ENCODE measurements at places on chromosomes 3 and 15.

DNA sequence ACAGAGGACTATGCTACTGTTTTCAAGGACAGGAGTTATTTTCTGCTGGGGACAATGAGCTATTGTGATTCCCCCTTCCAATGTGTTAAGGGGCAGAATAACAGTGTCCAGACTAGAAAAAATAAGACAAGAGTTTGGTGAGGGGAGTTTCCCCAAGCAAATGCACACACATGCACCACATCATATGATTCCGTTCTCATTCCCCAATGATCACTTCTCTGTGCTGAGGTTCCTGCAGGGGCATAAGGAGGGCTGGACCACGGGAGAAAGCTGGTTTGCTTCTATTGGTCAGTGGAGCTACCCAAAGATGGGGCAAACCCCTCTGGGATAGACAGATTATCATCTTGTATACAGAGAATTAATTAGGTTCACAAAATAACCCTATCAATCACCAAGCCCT lies 80.6 kb downstream of the RBPMS2 start:
- no peak for DNase-seq

GRCh38 chr15:75235051-75235673 lies 23.0 kb upstream of the GOLGA6C start:
- no peak for DNase-seq

- DNase-seq = no peak
These were observed 3.9 kb downstream of the XPC start for GRCh38 chr3:14174483-14174882.

- no peak for DNase-seq
These were observed 76.3 kb upstream of the FRMD4B start for GRCh38 chr3:69462022-69462825.

DNA sequence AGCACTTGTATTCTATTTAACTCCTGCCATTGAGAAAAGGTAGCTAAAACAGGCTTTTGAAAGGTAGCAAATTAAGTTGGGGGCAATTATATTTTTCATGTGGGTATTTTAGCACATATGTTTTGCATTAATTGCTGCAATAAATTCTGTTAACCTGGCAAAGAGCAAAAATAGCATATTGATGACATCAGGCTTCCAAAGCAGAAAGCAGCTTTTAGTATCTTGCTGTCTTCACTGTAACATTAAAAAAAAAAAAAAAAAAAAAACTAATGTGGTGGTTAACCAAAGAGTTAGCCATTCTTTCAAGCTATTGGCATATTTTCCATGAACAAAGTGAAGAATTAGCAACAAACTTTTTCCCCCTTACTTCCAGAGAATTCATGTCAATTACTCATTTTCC lies 9.1 kb downstream of the EPHA3 start:
- no peak for DNase-seq

DNA sequence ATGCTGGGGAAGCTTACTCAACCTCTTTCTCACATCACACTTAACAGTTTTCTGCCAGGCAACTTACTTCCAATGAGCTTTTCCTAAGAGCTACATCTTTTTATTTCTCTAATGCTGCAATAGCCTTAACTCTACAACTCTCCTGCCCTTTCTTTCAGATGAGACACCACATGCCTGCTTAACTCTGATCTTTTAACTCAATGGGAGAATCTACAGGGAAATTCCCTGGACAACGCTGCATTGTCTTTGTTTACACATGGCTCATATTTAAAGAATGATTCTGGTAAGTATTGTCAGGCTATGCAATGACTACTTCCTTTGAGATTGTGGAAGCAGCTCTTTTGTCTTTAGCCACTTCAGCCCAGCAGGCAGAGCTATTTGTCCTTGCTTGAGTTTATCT lies 353.1 kb upstream of the BCHE start:
- no peak for DNase-seq

DNA sequence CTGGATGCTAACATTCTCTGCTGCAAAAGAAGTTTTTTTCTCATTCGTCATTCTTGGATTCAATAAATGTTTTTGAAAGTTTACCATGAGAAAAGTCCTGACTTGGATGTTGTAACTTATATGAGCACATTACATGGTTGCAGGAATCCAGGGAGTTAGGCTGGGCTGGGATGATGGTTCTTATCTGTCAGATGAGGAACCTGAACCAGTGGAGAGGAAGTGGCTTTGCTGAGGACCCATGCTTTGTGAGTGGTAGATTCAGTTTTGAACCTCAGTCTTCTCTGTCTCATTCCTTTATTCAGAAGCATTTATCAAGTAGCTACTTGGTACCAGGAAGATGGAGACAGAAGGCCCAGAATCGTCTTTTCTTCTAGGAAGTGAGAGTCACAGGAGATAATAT lies 3.7 kb upstream of the GASK1A start:
- DNase-seq = no peak

- no peak for DNase-seq
These were observed 195.6 kb downstream of the RPLP1 start for GRCh38 chr15:69648212-69648611.

GRCh38 chr3:194269610-194270145 lies 81.5 kb downstream of the CPN2 start:
- no peak for DNase-seq

DNA sequence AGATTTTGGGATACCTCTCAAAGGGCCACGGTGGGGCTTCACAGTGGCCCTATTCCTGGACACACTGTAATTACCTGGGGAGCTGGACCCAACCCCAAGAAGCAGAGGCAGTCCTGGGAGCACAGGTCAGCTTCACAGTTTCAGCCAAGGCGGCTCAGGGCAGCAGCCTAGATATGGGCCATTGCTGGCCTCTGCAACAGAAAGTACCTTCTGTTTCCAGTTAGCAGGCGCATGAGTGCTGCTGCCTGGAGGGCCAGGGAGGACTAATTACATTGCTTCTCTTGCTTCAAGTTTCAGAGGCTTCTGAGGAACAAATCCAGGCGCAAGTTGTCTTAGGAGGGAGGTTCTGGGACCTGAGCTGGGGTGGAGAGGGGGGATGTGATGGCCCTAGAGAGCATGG lies 13.5 kb upstream of the DUSP7 start:
- no peak for DNase-seq

GRCh38 chr3:158465074-158465473 lies 105.9 kb upstream of the MLF1 start:
- DNase-seq = no peak

GRCh38 chr3:133159498-133160475 lies 121.6 kb downstream of the TMEM108 start:
- DNase-seq = no peak

- no peak for DNase-seq
These were observed 206.9 kb downstream of the KLHL25 start for GRCh38 chr15:85587707-85588411.

DNA sequence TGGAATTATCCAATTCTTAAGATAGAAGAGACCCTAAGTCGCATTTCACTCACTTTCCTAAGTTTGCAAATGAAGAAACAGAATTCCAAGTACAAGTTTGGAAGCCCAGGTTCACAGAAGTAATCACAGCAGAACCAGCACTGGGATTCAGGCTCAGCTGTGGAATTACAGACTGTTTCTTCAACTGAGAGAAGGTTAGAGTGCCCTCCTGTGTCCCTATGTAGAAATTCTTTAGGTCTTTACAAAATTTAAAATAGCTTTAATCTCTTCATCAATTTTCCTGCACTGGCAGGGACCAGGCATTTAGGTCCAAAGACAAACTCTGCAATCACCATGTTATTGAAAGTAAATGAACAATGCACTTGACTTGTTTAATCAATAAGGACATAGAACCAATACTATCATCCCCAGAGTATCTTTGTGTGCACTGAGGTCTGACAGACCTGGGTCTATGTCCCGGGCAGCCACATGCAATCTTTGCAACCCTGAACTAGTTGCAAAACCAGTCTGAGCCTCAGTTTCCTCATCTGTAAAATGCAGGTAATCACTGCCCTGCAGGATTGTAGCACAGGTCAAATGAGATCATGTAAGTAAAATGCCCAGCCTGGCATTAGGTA lies 96.3 kb upstream of the ZBED2 start:
- no peak for DNase-seq

DNA sequence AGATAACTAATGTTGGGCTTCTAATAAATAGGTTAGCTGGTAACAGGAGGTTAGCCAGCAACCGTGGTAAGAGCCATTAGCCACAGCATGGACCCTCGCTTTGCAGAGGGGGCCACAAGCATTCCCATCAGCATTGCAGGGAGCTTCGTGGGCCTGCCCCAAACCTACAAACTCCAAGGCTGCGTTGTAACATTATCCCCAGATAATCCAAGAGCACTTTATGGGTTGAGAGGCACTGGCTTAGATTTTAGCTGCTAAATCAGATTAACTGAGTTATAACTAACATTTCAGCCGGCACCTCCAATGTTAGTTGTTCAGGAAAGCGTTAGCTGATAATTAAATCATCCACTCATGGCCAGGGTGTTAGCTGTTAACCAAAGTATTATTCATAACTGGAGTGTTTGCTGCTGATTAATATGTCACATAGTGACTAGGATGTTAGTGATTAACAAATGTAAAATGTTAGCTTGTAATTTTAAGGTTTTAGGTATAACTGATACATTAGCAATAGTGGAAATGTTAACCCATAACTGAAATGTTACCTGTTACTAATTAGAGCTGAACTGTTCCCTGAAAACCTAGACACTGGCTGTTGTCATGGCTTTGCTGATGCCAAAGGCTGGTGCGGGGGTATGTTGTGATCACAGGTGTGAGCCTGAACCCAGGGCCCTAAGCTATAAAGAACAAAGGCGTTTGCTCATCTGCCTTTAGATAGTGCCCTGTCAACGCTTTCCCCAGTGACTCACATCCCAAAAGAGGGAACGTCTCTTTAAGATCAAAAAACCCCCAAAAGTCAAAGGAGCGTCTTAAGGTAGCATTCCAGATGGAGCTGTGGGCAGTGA lies 56.2 kb downstream of the SLC6A6 start:
- DNase-seq = no peak

GRCh38 chr3:196184881-196185280 lies 26.3 kb downstream of the ZDHHC19 start:
- no peak for DNase-seq

GRCh38 chr3:110933821-110934426 lies 137.7 kb upstream of the NECTIN3 start:
- no peak for DNase-seq

- DNase-seq = no peak
These were observed 80.2 kb downstream of the MTHFS start for GRCh38 chr15:79816571-79816970.

- DNase-seq = no peak
These were observed 43.9 kb downstream of the PPCDC start for GRCh38 chr15:75067123-75067830.

GRCh38 chr3:38454178-38454883 lies 641 bp downstream of the ACVR2B start:
- no peak for DNase-seq

DNA sequence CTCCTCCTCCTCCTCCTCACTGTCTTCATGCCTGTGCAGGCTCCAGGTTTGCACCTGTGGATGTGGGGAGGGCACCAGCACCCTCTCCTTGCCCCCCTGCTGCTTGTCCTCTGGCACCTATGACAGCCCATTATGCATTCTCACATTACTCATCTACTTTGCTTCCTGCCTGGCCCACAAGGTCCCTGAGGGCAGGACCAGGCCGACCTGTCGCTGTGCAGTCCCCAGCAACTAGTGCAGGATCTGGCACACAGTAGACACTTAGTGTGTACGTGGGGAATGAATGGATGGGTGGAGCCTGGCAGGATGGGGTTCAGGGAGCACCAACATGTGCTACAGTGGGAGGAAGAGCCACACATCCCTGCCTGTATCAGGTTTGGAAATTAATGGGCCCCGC lies 58.3 kb upstream of the TMEM115 start:
- DNase-seq = no peak

GRCh38 chr3:149547954-149548668 lies 73.6 kb downstream of the TM4SF4 start:
- DNase-seq = no peak

DNA sequence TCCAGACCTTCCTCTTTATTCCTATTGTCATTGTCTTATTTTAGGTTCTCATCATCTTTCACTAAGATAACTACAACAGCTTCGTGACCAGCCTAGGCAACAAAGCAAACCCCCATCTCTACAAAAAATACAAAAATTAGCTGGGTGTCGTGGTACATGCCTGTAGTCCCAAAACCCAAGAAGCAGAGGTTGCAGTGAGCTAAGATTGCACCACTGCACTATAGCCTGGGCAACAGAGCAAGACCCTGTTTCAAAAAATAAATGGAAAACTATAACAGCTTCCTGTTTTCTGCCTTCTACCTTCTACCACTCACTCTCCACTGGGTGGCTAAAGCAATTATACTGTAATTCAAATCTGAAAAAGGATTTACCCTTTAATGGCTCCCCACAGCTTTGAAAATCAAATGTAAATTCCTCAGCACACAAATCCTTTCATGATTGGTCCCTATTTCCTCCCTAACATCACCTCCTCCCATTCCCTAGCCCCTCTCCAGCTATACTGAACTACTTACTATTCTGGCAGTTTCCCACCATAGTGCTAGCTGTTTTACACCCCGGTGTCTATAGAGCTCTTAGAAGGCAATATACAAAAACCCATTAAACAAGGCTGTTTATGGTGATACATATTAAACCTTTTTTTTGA lies 33.4 kb downstream of the LRRFIP2 start:
- no peak for DNase-seq

DNA sequence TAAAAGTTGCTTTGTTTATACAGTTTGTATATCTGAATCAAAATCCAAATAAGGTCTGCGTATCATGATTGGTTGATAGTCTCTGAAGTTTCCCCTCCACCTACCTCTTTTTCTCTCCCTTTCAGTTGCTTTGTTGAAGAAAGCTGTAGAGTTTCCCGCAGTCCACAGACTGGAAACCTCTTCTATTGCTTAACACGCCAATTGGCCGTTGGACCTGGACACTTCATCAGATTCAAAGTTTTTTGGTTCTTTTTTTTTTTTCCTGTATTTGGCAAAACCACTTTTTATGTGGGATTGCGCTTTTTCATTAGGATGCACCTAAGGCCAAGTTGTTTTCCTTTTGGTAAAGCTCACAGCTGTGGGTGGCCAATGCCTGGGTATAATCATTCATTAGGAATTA lies 14.5 kb upstream of the TM4SF1 start:
- DNase-seq = no peak

- no peak for DNase-seq
These were observed 299.2 kb downstream of the ADAMTS17 start for GRCh38 chr15:100042558-100042957.

- no peak for DNase-seq
These were observed 349.4 kb downstream of the LRTM1 start for GRCh38 chr3:54578417-54578816.

All from stimulated activated CD8-positive, alpha-beta memory T cell treated with anti-CD3 and anti-CD28 coated beads, Interleukin-15, amount 100 ng/mL, for 1 hour (primary cell).